Activated CD4-positive, alpha-beta T cell treated with anti-CD3 and anti-CD28 coated beads, Interleukin-2, amount 10 ng/mL, durations not matched to agents 7 days and 5 days (primary cell): ENCODE measurements at places on chromosomes 1 and 21. TPM values are rescaled to one million over a fixed set of nuclear protein-coding genes. Genes with fewer than 3 reads are reported as not detected.

DNA sequence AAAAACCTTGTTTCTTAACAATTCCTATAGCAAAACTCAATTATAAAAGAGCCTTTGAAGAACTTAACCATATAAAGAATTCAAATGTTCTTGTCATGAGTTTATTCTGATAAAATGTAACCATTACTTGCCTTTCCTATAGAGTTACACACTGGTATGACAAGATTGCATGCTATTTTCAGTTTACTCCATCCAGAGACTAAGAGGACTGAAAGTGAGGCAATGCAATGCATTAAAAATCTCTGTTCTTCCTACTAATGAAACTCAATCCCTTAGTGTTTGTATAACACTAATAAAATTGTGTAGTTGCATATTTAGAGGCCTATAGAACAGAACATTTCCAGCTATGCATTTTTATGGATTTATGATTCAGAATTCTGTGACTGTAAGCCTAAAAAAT is 88.1 kb downstream of the COP1 start:
- DNase-seq: no peak
- H3K4me1 ChIP-seq: peaks cover 2% of the 10 kb centered on the region
- peaks cover 44% of the 10 kb centered on the region for H3K36me3 ChIP-seq
- H3K4me3 ChIP-seq: no peak overlapping the region

DNA sequence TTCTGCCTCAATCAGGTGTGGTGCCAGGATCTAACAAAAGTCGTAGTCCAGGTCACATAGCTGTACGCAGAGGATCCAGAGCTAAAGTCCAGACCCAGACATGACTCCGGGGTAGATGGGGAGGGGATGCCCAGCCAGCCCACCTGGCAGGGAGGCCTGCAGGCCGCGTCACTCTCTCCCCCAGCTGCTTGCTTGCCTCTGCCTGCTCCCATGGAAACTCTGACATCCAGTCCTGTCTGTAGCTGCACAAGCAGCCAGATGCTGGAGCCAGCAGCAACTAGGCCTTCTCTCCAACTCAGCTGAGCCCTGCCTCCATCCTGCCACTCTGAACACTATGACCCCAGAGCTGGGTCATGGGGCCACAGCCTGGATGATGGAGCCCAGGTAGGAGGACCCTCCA is 8.1 kb downstream of the COL8A2 start:
- no peak overlapping the region for H3K27ac ChIP-seq
- H3K4me3 ChIP-seq: no peak overlapping the region
- H3K27me3 ChIP-seq: peaks cover 2% of the 10 kb centered on the region
- H3K4me1 ChIP-seq: no peaks in the 10 kb centered on the region
- H3K36me3 ChIP-seq: no peaks in the 10 kb centered on the region

The RPL11 gene
- 1,188 TPM for total RNA-seq

The HLX gene
- total RNA-seq: 0.10 TPM

The ATP1A4 gene
- not detected for total RNA-seq

The PRAMEF13 gene
- not detected for total RNA-seq

GRCh38 chr21:30518876-30519275 is 16.9 kb upstream of the KRTAP19-5 start:
- no peaks in the 10 kb centered on the region for H3K36me3 ChIP-seq
- DNase-seq: no peak
- no peak overlapping the region for H3K27ac ChIP-seq
- H3K4me1 ChIP-seq: no peaks in the 10 kb centered on the region
- no peak overlapping the region for H3K4me3 ChIP-seq

- H3K27me3 ChIP-seq: peaks cover 4% of the 10 kb centered on the region
- H3K27ac ChIP-seq: no peak overlapping the region
- H3K36me3 ChIP-seq: no peaks in the 10 kb centered on the region
- H3K4me1 ChIP-seq: no peaks in the 10 kb centered on the region
These were observed 82.3 kb downstream of the HMCN1 start for GRCh38 chr1:185816460-185816859.

DNA sequence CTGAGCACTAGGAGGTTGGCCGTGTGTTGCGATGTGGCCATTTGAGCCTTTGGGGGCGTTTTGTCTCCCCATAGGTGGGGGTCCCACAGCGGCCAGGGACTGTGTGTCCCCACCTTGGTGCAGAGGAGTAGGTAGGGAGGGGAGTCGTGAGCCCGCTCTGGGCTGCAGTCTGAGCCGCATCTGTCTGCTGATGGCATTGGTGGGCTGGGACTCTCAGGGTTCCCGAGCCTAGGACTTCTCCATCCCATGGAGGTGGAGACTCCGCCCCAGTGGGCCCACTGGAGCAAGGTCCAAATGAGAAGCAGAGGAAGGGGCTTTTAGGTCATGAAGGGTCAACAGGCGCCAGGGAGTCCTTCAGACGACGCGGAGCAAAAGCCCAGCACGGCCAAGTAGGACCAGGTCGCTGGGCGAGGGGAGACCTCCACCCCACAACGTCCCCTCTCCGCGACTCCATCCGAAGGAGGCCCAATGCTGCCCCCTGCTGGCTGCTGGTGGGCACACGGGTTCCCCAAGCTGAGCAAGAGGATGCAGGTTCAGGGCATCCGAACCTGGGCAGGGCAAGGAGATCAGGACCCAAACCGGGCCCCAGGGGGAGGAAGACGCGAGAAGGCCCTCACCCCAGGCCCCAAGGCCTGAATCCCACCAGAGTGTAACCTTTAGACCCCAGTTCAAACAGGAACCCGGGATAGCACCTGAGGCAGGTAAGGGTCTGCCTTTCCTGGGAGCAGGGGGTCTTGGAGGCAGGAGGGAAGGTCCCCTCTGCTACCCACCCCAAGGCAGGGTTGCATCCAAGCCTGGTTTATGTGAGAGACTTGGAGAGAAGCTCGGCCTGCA is 14.9 kb downstream of the TTC34 start:
- peaks cover 2% of the 10 kb centered on the region for H3K36me3 ChIP-seq
- H3K27me3 ChIP-seq: peaks cover 34% of the 10 kb centered on the region
- H3K4me3 ChIP-seq: no peak overlapping the region
- H3K27ac ChIP-seq: no peak overlapping the region
- H3K4me1 ChIP-seq: peaks cover 9% of the 10 kb centered on the region

- no peak for DNase-seq
- H3K4me1 ChIP-seq: peaks cover 2% of the 10 kb centered on the region
- H3K27me3 ChIP-seq: no peaks in the 10 kb centered on the region
- no peak overlapping the region for H3K4me3 ChIP-seq
- H3K27ac ChIP-seq: no peak overlapping the region
- peaks cover 35% of the 10 kb centered on the region for H3K36me3 ChIP-seq
These were observed 37.1 kb downstream of the SSX2IP start for GRCh38 chr1:84653130-84653677.

The UBIAD1 gene
- total RNA-seq: 59.1 TPM

The HCRTR1 gene
- not detected for total RNA-seq

DNA sequence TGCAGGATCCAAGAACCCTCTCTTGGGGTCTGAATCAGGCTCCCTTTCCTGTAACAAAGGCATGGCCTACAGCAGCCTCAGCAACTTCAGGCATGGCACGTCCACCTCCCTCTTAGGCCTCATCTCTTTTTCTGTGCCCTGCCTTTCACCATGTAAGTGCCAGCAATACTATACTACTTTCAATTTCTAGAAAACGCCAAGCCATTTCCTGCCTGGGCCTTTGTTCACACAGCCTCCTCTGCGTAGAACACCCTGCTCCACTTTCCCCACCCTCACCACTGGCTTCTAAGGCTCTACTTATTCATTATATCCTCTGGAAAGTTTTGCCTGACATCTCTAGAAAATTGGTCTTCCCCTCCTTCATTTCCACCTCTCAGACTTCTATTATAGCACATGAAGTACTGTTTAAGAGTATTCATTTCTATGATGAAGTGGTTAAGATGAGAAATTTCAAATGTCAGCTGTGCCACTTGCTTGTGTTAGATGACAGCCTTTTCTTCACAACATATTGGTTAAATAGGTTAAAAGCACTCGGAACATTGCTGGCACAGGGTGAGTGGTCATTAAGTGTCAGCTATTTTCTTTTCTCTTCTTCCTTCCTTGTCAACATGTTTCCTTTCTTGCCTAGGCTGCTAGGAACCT is 41.6 kb upstream of the VWA5B1 start:
- peaks cover 5% of the 10 kb centered on the region for H3K27me3 ChIP-seq
- peaks cover 23% of the 10 kb centered on the region for H3K4me1 ChIP-seq
- peak overlapping the region; percentile 94 for H3K27ac ChIP-seq
- DNase-seq: peak; percentile 48

DNA sequence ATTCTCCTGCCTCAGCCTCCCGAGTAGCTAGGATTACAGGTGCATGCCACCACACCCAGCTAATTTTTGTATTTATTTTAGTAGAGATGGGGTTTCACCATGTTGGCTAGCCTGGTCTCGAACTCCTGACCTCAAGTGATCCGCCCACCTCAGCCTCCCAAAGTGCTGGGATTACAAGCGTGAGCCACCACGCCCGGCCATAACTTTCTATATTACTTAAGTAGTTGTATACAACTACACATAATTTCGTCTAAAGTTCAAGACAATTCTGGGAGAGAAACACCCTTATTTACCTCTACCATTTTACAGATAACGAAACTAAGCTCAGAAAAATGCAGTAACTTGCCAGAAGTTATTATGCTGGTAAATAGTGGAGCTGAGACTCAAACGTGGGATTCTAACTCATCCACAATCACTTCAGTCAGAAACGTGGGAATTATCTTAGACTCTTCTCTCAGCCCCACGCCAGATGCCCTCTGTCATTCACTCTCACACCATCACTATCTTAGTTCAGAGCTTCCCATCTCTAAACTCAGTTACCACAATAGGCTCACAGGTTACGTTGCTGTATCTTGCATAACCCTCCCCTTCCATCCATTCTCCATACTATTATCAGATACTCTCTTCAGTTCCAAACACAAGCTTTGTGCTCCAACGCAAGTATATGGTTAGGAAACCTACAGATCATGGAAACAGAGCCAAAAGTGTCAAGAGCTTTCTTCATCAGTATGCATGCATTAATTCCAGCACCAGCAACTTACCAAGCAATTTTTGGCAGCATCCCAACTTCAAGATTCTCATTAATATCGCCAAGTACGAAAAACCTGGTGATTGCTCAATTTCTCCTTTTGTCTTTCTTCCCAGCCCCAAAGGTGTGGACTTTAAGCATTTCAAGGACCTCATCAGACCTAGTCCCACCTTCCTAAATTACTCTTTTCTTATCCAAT is 69.3 kb downstream of the RERE start:
- peaks cover 20% of the 10 kb centered on the region for H3K4me1 ChIP-seq
- no peaks in the 10 kb centered on the region for H3K27me3 ChIP-seq
- no peak for DNase-seq
- H3K27ac ChIP-seq: no peak overlapping the region

GRCh38 chr1:34277150-34277549 is 100.4 kb downstream of the C1orf94 start:
- no peak for DNase-seq
- H3K27ac ChIP-seq: no peak overlapping the region
- H3K4me1 ChIP-seq: no peaks in the 10 kb centered on the region
- H3K27me3 ChIP-seq: peaks cover 4% of the 10 kb centered on the region

DNA sequence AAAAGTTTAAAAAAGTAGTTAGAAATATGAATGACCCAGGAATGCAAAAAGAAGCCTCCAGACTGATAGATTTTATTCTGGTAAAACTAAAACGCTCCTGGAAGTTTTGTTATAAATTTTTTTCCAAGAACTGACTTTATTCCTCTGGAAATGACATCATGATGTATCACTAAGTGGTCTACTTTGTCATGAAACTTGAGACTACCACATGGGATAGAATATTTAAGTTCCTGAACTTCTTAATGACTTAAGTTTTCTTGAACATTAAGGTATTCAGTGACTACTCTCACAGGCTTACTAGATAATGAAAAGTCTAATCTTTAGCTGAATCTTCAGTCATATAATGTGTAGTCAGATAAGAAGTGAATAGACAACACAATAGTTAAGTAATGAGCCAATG is 842.2 kb downstream of the USP25 start:
- H3K27ac ChIP-seq: no peak overlapping the region
- H3K36me3 ChIP-seq: no peaks in the 10 kb centered on the region
- no peak overlapping the region for H3K4me3 ChIP-seq

The GPR137B gene
- 5.0 TPM for total RNA-seq

The QSOX1 gene
- 23.5 TPM for total RNA-seq

- no peak overlapping the region for H3K27ac ChIP-seq
- H3K36me3 ChIP-seq: peaks cover 56% of the 10 kb centered on the region
- H3K27me3 ChIP-seq: no peaks in the 10 kb centered on the region
- no peak overlapping the region for H3K4me3 ChIP-seq
- H3K4me1 ChIP-seq: peaks cover 29% of the 10 kb centered on the region
These were observed 7.7 kb downstream of the S100PBP start for GRCh38 chr1:32825181-32825580.

The KIAA0040 gene
- total RNA-seq: 64.1 TPM

The PEF1 gene
- total RNA-seq: 50.4 TPM

DNA sequence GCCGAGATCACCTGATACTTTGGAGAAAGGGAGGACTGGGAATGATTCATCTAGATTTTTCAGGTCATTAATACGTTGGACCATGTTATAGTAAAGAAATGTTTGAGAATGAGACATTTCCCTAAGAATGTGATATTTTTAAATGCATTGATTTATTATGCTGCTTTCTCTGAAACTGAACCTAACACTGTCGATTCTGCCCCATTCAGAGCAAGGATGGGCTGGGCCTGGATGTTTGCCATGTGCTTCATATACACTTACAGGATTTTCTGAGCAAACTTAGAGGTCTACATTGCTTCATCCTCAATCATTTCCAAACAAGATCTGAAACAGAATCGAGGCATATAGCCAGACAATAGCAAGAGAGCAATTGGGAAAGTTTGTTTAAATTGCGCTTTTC is 183.3 kb downstream of the CRB1 start:
- H3K4me1 ChIP-seq: no peaks in the 10 kb centered on the region
- no peak overlapping the region for H3K4me3 ChIP-seq
- no peak for DNase-seq
- no peaks in the 10 kb centered on the region for H3K27me3 ChIP-seq

The PRKAA2 gene
- total RNA-seq: not detected

DNA sequence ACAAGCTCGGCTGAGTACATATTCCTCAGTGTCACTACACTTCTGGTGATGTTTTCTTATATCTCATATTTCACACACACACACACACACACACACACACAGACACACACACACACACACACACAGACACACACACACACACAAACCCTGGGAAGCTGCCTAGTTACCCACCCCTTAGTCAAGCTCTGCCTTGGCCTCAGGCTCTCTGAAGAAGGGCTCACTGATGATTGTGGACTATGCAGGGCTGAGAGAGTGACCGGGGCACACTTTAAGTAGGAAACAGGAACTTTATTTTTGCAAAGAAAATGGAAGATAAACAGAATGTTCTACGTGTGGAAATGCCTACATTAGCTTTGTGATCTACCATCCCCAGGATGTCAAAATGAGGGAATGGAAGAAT is 19.2 kb upstream of the LCE2D start:
- no peaks in the 10 kb centered on the region for H3K36me3 ChIP-seq
- no peak overlapping the region for H3K4me3 ChIP-seq
- no peak for DNase-seq
- H3K4me1 ChIP-seq: no peaks in the 10 kb centered on the region
- H3K27me3 ChIP-seq: peaks cover 7% of the 10 kb centered on the region
- no peak overlapping the region for H3K27ac ChIP-seq

The ETV3L gene
- total RNA-seq: not detected

The SLC9C2 gene
- total RNA-seq: not detected
